ENCODE measurements at places on chromosomes 1 and 21.

DNA sequence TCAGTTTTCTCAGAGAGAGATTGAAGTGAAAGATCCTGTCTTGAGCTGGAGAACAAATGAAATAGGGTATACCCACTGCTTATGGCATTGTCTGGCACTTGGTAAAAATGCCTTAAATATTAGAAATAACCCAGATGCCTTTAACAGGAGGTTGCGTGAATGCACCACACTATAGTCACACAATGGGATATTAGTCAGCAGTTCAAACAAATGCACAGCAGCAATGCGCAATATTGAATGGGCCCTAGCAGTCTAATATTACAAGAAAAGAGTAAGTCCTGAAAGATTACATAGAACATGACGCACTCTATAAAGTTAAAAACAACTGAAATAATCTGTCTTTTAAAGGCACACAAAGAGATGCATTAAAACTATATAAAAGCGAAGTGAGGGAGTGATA lies 161.1 kb downstream of the EDEM3 start:
- DNase-seq, result no peak

DNA sequence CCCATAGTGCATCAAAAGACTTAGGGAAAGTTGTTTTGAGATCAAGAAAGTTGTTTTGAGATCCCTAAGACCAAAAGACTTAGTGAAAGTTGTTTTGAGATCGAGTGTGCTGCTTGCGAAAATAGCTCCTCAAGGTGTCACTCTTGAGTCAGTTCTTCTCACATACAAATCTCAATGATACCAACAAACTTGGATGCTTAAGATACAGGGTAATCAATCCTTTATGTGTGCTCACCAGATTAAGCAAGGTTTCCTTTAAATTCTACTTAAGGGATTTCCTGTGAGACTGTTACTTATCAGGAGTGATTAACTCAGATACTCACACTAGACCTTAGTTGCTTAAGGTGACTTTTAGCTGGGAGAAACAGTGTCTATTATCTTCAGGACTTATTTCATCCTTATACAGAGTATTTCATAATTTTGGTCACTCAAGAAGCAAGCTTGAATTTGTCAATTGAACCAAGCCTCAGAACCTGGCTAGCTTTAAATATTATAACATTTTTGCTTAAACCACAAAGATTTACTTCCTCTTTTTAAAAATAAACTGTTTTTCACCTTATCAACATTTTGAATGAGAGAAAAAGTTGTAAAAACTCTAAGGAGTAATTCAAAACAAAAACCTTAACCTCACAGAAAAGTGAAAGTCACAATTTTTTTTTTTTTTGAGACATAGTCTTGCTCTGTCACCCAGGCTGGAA lies 8.0 kb upstream of the RLF start:
- no peak for DNase-seq

- DNase-seq, result no peak
Observed at GRCh38 chr1:108142773-108143394, 57.3 kb downstream of the SLC25A24 start.

DNA sequence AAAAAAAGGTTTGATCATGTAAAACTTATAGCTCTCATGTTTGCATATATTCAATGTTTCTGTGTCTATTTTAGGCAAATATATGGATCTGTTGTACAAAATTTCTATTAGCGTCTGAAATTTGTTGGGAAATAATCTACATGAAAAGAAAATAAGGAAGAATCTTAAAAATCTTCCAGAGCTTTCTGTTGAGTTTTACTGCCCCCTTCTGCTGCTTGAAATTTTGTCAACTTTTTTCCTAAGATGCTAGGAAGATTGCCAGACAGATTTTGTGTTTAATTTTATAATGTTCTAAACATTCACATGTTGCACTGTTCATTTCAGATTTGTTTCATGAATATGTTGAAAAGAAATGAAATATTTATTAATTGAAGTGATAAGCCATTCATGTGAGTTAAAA lies 2.5 kb upstream of the PTGS2 start:
- DNase-seq, result no peak

DNA sequence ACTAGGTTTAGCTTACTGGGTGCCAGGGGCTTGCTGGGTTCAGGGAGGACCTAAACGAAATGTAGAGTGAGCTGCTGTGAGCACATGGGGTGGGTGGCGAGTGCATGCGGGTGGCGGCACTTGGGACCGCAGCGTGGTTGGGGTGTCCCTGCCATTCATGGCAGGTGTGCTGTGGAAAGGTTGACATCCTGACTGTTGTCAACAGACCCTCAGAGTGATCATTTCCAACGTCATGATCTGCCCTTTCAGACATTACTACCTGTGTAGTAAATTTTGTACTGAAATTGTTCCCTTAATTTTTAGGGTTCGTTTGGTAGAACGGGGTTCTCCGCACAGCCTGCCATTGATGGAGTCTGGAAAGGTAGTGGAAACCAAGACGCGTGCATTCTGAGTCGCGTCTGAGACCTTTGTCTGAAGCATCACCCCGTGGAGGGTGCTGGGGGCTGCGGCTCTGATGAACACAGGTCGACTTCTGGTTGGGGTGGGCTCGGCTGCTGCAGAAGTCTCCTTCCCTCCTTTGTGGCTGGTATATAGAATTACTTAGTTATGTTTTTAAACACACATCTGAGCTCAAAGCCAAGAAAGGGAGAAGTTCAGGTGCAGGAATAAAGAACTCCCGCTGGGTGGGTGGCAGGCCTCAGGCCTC lies 43.3 kb downstream of the S100B start:
- no peak for DNase-seq

GRCh38 chr1:40221977-40222772 lies 25.6 kb upstream of the TMCO2 start:
- no peak for DNase-seq

GRCh38 chr1:193479187-193479586 lies 292.8 kb upstream of the B3GALT2 start:
- DNase-seq, result no peak

GRCh38 chr1:5250336-5250735 lies 595.9 kb downstream of the AJAP1 start:
- DNase-seq, result no peak

DNA sequence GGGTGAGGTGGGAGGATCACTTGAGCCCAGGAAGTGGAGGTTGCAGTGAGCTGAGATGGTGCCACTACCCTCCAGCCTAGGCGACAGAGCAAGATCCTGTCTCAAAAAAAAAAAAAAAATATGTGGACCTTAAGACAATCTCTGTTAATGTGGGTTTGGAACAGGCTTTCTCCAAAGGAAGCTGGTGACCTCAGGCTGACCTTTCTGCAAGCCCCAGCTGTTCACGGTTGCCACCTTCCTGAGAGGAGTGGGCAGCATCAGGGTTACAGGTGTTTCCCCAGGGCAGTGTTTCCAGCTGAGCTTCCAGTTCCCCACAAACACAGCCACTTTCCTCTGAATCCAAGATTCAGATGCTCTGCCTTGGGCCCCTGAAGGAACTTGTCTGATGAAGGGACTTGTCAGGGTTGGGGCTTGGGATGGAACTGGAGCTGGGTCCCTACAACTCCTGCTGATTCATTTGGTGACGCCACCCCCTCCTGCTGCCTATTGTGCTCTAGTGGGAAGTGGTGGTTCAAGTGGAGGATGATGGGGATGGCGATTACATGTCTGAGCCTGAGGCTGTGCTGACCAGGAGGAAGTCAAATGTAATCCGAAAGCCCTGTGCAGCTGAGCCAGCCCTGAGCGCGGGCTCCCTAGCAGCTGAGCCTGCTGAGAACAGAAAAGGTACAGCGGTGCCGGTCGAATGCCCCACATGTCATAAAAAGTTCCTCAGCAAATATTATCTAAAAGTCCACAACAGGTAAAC lies 1.9 kb downstream of the ZBTB48 start:
- DNase-seq, result no peak

DNA sequence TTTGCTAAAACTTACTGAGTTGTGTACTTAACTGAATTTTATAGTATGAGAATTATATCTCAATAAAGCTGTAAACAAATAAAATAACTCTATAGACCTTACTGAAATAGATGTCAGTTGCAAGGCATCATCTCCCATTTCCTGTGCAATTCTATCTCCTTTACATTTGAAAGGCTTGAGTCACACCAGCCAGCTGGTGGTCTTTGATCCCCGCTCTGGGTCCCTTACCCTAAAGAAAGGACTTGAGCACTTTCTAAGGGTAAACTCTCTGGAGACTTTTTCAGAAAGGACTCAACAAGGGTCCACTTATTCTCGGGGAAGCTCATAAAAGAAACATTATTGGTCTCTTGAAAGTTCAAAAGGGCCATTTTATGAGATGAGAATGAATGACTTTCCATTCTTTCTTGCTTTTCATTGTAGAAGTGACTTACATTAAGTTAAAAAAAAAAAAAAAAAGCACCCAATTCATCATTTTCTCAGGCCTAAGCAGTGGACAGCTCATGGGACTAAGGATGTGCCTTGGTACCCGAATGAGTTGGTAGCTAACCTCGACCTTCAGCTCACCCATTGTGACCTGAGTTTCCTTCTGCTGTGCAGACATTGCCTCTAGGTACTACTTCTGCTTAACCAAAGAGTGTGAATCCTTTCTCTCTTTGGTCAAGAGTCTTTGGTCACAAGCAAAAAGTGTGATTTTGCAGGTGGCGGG lies 147.0 kb upstream of the COA6 start:
- no peak for DNase-seq

DNA sequence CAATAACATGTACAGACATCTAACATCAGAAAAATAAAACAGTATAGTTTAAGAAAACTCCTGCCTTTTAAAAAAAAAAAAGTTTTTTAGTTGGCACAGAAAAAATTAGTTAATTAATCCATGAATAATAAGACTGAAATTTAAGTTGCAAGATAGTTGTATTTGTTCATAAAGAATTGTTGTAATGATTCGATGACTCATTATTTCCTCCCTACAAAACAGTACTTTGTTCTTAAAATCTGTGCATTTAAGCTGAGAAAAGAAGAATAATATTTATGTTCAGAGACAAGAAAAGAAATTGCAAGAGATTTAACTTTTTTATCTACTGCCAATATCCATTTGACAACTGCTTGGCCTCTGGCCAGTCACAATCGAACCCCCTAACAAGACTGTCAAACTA lies 894.7 kb downstream of the ADGRL2 start:
- DNase-seq, result no peak
